H4 (cell line): ENCODE measurements at places on chromosomes 6 and 20.

DNA sequence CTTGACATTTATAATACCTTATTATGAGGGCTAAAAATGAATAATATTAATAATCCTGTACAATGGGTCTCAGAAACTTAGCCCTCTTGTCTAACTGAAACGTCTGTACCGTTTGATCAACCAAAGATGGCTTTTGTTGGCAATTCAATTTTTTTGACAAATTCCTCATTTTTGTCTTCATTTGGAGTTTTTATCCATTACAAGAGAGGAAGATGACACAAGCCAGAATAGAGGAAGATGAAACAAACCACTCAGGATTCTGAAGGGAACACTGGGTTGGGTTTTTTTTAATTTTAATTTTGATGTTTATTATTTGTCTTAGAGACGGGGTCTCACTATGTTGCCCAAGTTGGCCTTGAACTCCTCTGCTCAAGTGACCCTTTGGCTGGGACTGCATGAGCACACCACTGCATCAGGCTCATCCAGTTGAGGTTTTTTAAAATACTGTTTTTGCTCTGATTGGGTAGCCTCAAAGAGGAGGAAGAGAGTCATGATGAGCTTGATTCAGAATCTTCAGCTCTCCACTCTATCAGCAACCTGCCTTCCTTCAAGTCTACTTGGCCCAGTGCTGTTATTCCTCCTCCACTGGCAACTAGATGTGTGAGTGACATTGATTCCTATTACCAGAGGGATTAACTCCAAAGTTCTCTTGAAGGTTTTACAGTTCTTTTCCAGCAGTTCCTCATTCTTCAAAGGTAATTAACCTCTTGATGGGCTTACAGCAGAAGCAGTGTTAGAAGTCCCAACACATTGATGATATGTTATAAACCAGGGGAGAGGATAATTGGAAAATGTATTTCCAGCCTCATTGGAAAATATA lies 71.3 kb downstream of the ATXN1 start:
- DNase-seq = no peak

- no peak for DNase-seq
These were observed 104.6 kb downstream of the TFAP2A start for GRCh38 chr6:10310330-10310653.

DNA sequence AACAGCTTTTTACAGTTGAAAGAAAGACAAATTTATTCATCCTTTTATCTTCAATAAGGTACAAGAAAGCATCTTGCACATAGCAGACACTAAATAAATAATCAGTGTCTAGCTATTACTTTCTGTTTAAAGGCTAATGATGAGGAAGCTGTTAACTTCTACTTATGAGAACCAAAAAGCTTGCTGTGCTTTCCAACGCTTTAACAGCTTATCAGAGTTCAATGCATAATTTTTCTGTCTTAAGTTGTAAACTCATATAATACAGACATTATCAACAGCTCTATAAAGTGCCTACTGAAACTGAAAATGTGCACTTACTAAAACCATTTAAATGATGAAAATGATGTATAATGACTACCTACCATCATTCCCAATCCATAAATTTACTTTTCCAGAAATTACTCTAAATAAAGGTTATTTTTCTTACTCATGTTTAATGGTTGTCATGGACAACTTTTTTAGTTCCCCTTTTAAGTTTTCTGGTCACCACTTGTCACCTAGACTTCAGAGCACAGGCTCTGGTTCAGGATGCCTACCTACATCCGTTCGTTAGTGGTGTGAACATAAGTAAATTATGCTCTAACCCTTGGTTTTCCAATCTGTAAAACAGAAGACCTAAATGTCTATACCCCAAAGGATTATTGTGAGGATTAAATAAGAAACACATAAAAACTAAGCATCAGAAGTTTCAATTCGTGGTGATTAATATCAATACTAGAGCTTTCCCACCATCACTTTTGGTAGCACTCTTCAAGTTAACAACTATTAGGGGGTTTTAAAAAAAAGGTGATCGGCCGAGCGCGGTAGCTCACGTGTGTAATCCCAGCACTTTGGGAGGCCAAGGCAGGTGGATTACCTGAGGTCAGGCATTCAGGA lies 8.0 kb downstream of the PNISR start:
- no peak for DNase-seq

- DNase-seq = no peak
These were observed 59.6 kb upstream of the ZFP64 start for GRCh38 chr20:52251136-52251700.

GRCh38 chr6:6734479-6735465 lies 146.3 kb downstream of the LY86 start:
- no peak for DNase-seq

DNA sequence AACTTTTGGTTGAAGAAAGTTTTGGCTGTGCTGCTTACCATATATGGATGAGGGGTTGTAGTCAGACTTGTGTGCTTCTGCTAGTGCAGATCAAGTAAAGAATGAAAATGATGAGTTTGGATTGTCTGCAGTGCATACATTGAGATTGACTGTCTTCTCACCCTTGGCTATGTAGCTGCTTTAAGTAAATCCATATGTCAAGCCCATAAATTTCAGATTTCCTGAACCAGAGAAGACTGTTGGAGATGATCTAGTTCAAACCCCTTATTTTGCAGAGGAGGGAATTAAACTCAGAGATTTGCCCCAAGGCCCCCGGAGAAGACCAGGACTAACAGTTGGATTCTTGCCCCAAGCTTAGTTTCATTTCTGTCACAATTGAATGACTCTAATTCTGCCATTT lies 67.2 kb downstream of the PKIB start:
- DNase-seq = no peak

DNA sequence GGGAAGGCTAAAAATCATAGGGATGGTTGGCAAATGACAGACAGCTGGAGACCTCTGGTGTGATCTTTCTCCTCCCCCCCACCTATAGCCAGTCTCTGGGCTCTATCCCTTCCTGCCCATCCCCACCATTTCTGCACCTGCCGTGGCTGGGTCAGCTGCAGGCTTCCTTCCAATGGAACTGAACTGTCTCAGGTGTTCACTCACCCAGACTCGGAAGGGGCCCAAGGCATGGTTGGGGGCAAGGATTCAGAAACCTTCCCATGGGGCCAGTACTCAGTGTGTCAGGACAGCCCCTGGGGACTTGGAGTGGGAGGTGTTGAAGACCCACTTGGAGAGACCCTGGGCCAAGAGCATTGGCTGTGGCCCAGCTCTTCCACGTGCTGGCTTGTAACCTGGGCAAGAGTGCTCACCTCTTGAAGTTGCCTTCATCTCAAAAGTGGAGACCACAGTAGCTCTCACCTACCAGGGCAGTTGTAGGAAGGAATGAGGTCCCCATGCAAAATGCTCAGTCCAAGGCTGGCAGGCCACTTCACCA lies 1.7 kb upstream of the PHACTR3 start:
- DNase-seq = no peak

- no peak for DNase-seq
These were observed 4.9 kb downstream of the FRS3 start for GRCh38 chr6:41774841-41775240.

GRCh38 chr20:57384953-57385761 lies 6.0 kb upstream of the RBM38 start:
- no peak for DNase-seq

GRCh38 chr20:50711113-50711825 lies 19.9 kb upstream of the RIPOR3 start:
- DNase-seq = no peak
